ENCODE measurements at places on chromosomes 1 and 21.
A peak's percentile ranks its signal among the peaks of the same experiment; 100 is the strongest.

- DNase-seq, result no peak
Observed at GRCh38 chr1:71587961-71588360, 507.1 kb upstream of the ZRANB2 start.

DNA sequence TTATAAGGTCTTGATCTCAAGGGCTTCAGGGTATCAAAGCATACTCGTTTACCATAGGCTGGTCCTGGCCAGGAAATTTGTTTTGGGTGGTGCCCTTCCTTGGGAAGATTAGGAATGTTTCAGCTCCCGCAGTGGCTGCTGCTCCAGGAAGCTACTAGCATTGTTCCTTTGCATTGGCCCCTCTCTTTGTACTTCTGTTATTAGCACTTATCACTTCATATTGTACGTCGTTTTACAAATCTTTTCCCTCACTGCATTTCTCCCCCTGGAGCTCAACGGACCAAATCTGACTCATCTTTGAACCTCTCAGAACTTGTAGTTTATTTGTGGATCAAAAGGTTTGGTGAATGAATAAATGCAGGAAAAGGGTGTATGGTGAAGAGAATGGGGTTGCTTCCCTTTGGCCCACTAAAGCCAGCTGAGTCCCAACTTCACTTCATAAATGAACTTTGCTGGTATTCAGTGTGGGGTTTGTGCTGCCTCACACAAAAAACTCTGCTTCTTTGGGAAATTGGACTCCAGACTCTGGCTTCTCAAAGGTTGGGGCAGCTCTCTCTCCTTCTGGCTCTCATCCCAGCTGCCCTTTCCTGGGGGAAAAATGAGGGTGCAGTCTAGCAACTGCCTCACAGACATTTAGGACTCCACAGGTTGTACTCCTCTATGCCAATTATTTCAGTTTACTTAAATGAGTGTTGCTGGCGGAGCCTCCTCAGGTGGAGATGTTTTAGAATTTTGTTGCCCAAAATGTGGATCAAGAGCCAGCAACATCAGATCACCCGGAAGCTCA, 5.9 kb downstream of the GNAT2 start:
- DNase-seq, result no peak

DNA sequence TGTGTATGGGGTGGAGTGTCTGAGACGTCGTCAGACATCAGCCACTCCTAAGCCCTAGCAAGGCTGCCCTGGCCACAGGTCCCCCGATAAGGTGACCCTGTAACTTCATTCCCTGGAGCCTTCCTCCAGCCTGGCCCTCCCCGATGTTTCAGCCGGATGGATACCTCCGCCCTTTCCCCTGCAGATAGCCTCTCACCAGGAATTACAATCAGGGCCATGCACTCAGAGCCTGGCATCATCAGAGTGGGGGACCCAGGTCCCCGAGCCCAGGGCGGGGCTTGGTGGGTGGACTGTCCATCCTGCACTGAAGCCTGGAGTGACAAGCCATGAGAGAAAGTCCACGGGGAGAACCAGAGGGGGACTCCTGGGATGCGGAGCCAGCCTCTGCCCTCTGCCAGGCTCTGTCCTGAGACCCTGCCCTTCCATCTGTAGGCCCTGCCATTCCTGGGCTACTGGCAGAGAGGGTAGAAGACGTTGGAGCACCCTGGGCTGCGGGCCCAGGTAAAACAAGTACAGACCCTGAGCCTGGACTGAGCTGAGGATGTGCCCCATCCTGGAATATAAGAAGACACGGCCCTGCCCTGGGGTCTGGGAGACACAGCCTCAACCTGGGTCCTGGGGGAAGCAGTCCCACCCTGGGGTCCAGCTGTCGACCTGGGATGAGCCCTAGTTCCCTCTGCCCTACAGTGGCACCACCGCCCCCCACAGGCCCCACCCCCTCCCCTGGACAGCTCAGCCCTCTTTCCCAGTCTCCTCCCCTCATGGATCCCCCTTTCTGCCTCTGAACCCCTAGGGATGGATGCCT, 16.8 kb upstream of the ARF1 start:
- no peak for DNase-seq

DNA sequence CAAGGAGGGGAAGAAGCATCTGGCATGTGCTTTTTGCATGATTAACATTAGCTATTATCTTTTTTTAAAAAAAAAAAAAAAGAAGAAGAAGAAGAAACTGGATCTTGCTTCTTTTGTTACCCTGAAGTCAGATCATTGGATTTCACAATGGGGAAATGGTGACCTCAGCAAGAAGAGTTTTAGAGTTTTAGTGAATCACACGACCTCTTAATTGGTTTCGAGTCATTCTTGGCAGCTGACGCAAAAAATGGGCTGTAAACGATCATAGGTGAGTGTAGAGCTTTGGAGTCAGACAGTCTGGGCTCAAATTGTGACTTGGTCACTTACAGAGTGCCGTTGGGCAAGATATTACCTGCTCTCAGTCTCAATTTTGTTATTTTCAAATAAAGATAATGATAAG, 33.3 kb upstream of the PGBD5 start:
- DNase-seq, result peak; percentile 1

GRCh38 chr1:167685844-167686243, 35.9 kb upstream of the MPZL1 start:
- no peak for DNase-seq

DNA sequence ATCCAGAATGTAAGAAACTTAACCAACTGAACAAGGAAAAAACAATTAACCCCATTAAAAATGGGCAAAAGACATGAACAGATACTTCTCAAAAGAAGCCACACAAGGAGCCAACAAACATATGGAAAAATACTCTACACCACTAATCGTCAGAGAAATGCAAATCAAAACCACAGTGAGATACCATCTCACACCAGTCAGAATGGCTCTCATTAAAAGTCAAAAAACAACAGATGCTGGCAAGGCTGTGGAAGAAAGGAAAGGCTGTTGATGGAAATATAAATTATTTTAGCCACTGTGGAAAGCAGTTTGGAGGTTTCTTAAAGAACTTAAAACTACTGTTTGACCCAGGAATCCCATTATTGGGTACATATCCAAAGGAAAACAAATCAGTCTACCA, 51.2 kb downstream of the RGS4 start:
- no peak for DNase-seq

GRCh38 chr1:31797216-31797615, 18.6 kb downstream of the SPOCD1 start:
- no peak for DNase-seq

DNA sequence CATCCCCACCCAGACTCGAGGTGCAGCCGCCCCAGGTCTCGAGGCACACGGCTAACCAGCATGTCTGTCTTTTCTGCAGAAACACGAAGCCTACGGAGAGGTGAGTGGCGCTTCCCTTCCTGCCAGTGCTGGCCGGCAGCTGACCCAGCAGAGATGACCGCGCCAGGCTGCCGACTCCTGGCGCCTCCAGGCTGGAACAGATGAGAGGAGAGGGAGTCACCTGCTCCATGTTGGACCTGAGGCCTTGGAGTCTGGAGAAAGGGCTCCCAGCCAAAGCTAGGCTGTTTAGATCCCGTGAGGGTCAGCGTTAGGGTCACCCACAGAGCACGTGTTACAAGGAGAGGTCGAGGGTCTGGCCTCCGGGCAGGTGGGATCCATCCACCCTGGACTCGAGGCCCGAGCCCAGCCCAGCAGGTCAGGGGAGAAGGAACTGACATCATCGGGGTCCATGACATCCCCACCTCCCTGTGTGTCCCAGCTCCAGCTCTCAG, 14.9 kb downstream of the COL6A2 start:
- no peak for DNase-seq

Data from CD4-positive, alpha-beta T cell treated with Interleukin-15 for 4 hours (primary cell).